Nephron progenitor cell (in vitro differentiated cells): ENCODE measurements at places on chromosomes 1 and 21.
A peak's percentile ranks its signal among the peaks of the same experiment; 100 is the strongest.

GRCh38 chr1:68132426-68133130, 82.2 kb upstream of the DIRAS3 start:
- no peak for DNase-seq

GRCh38 chr1:153938996-153939395, 7.5 kb downstream of the DENND4B start:
- DNase-seq: no peak

DNA sequence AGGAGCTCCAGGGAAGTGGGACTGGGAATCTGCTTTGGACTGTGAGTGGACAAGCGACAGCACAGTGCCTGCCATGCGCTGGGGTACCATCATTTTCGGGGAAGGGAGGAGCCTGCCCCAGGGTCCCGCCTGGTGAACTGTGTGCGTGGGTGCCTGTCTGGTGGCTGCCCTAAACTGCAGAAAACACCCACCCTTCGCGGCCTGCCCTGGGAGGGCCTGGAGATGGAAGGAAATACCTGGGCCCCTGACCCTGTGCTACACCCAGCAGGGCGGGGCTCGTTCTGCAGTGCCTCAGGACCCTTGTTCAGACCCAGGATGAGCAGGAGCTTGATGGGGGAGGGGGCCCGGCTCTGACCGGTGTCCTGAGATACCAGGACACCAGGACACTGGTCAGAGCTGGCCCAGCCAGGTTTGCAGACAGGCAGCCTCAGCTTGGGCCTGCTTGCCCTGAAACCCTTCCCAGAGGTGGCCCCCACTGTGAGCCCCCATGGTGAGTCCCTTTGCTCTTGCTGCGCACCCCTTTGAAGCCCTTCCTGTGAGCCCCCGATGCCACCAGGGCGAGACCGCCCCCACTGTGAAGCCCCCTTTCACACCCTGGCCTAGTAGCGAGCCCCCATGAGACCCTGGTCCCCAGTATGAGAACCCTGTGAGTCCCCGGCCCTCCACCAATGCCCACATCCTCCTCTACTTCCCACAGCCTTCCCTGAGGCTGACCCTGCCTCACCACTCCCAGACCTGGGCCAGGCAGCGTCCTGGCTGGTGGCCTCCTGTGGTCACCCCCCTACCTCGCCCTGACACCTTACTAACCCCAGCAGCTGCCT, 2.6 kb downstream of the GJC2 start:
- no peak for DNase-seq

- DNase-seq: no peak
These were observed 68.0 kb downstream of the UCK2 start for GRCh38 chr1:165895451-165895871.

- no peak for DNase-seq
These were observed 22.5 kb upstream of the FCRL5 start for GRCh38 chr1:157574836-157575235.

GRCh38 chr1:41762251-41762650, 156.5 kb downstream of the HIVEP3 start:
- no peak for DNase-seq

DNA sequence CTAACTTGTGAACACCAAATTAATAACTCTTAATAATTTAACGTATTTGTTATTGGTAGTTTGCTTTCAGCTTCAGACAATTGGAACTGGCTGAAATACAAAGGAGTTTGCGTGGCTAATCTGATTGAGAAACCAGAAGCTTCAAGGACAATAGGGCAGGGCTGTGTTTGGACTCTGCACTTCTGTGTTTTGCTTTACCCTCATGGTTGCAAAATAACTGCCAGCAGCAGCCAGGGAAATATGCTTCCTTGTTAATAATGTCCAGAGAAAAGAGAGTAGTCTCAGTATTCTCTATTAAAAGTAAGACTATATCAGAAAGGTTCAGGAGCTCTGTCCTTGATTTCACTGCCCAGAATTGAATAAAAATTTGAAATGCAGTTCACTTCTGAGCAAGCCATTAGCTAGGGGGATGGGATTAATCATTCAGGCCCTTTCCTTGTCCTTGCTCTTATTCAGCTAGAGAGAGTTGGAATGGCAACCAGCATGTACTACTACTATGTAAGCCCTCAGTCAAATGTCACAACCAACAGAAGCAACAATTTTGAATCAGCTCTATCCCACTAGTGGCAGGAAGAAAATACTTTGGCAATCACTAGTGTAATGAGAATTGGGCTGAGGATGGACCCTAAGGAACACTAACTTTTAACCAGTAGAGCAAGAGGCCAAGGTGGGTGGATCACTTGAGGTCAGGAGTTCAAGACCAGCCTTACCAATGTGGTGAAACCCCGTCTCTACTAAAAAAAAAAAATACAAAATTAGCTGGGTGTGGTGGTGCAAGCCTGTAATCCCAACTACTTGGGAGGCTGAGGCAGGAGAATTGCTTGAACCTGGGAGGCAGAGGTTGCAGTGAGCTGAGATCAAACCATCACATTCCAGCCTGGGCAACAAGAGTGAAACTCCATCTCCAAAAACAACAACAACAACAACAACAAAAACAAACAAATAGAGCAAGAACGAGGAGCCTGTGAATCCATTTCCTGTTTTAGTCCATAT, 76.8 kb downstream of the POU2F1 start:
- DNase-seq: no peak

GRCh38 chr1:158147401-158147800, 33.3 kb upstream of the CD1D start:
- DNase-seq: no peak

- peak; percentile 20 for DNase-seq
These were observed 38.3 kb downstream of the GJA5 start for GRCh38 chr1:147722124-147722523.

DNA sequence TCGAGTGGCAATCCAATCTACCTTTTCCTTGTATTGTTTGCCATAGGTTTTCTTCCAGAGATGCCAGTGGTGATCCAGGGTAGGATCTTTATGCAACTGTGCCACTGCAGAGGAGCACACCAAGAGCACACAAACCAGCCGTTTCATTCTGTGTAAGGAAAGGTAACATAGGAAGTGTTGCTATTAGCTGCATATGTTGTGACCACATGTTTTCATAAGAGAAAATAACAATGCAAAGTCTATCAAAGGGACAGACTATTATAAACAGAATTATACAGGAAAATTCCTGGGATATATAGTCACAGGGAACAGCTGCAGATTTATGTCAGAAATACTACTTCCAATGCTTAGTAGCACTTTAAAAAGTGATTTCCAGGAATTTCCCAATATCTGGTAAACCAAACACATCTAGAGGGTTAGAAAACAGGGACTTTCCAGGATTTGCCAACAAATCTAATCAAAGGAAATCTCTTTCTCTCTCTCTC, 919 bp downstream of the CTSS start:
- DNase-seq: no peak

GRCh38 chr1:180652792-180653191, 21.0 kb downstream of the XPR1 start:
- no peak for DNase-seq

DNA sequence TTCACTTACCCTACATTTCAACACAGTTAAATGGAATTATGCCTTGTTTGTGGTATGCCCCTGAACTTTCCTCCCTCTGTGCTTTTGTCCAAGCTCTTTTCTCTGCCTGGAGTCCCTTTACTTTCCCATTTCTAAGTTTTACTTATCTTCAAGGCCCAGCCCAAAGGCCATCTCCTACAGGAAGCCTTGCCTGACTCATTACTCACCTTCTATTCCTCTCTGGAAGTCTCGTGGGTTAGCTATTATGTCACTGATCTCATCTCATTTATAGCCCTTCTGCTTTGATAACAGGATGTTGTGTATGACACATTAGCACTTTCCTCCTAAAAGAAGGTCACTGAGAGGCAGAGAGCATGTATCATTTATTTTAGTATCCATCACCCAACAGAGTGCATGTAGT, 78.8 kb upstream of the CD1D start:
- no peak for DNase-seq

- DNase-seq: peak; percentile 57
These were observed 485 bp downstream of the SIPA1L2 start for GRCh38 chr1:232629250-232630046.

- no peak for DNase-seq
These were observed 6.2 kb downstream of the ITPKB start for GRCh38 chr1:226732856-226733291.

DNA sequence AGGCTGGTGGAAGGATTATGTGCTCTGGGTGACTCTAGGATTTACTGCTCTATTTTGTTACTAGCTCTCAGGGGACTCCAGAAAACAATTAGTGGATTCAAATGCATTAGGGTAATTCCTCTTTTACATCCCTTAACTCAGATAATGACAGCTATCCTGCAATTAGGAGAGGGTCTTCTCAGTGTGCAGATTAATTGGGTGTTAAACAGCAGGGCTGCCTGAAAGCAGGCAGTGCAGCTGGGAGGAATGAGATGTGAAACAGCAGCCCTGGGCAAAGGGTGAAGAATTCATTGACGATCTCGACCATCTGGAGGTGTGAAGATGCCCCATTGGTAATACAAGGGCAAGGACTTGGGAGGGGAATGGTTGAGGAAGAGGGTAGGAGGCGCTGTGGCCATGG, 66.1 kb downstream of the HTR6 start:
- no peak for DNase-seq

- no peak for DNase-seq
These were observed 86.5 kb upstream of the MACF1 start for GRCh38 chr1:39117899-39118450.

DNA sequence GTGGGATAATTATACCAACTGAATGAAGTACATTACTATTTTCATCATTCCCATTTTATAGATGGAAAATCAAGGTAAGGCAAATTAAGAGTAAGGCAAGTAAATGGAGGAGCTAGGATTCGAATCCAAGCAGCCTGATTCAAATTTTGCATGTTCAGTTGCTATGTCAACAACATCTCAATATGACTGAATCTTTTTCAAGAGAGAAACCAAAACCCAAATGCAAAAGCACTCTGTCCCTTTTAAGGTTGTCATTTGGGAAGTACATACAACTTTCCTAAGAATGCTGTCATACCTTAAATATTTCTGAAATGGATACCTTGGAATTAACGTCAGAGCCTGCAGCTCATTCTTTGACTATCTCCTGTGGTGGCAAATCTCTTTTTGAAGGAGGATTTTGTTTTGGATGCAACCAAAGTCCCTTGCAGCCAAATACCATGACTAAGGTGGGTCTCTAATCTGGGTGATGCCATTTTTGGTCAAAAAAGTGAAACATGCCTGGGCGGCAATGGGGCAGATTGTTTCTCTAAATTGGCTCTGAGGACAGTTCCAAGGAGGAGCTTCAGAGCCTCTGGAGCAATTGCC, 25.4 kb downstream of the ADAMTS1 start:
- no peak for DNase-seq

DNA sequence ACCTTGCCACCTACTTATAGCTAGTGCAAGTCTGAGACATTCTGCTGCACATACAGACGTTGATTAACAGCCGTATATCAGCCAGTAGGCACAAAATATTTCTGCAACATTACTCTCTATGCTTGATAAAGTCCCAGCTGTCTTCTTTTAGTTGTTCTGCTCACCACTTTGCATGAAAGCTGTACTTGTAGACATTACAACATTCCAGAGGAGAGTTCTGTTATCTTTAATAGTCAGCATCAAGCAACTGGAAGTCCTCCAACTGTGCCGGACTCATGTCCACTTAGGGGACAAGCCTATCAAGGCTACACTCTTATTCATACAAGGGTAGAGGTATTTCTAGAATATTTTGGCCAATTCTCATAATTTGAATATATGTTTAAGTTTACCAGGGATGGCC, 50.0 kb downstream of the CACHD1 start:
- DNase-seq: no peak

DNA sequence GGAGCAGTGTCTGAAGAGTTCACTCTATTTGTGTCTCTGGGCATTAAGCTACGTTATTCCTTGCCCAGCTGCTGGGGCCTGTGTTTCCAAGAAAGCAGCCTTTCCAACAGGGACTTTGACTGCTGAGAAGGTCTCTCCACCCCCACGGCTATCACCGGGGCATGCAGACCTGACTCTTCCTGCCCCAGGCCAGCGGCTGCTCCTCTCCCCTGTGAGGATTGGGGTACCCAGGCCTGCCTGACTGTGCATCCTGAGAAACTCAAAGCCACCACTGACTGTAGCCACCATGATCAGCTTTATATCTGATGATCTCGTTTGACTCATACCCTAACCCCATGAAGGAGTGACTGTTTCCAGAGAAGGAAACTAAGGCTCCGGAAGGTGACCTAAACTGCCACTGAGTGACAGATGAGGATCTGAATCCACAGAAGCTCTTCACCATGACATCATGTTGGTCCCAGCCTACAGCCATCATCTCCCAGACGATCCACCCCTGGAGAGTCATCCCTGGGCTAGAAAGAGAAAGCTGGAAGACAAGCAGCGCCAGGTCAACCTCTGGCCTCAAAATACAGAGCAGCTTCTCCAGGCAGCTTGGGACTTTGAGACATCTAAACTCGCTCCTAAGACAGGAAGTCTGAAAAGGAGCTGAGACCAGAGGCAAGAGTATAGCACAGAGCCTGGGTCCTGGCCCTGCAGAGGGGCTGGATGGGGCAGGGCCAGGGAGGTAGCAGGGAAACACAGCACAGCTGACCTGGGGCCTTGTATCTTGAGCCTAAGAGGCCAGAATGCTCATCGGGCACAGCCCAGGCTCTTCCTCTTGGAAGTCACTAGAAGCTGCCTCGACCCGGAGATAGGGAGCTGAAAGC, 244.0 kb upstream of the VAMP3 start:
- no peak for DNase-seq

GRCh38 chr1:221921936-221922335, 180.0 kb upstream of the DUSP10 start:
- no peak for DNase-seq

GRCh38 chr1:77560741-77561140, 121.7 kb downstream of the ZZZ3 start:
- DNase-seq: no peak

DNA sequence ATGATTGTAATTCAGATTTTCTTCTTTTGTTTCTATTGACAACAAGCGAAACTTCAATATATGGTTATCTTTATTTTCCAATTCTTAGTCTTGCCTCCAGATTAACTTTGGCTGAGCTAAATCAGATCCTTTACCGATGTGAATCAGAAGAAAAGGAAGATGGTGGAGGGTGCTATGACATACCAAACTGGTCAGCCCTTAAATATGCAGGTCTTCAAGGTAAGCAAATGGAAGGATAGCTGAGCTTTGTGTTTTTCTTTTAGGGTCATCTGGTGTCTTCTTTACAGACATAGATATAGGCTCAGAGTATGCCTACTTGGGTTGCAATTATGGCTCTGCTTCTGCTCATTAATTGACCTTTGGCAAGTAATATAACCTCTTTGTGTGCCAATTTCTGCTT, 37.7 kb downstream of the AGL start:
- DNase-seq: no peak

GRCh38 chr1:174152427-174152826, 6.9 kb upstream of the RABGAP1L start:
- no peak for DNase-seq

GRCh38 chr1:26283279-26283853, 3.5 kb downstream of the SH3BGRL3 start:
- no peak for DNase-seq

- DNase-seq: no peak
These were observed 332.1 kb downstream of the RRAGC start for GRCh38 chr1:38527373-38527966.

- no peak for DNase-seq
These were observed 147.1 kb downstream of the ADSS2 start for GRCh38 chr1:244304656-244305055.
